ENCODE measurements at places on chromosomes 11 and 22.

GRCh38 chr22:21832291-21833290, 34.9 kb downstream of the MAPK1 start:
- peak; percentile 19 for DNase-seq

GRCh38 chr22:50625131-50625567, 2.8 kb downstream of the ARSA start:
- no peak for DNase-seq

DNA sequence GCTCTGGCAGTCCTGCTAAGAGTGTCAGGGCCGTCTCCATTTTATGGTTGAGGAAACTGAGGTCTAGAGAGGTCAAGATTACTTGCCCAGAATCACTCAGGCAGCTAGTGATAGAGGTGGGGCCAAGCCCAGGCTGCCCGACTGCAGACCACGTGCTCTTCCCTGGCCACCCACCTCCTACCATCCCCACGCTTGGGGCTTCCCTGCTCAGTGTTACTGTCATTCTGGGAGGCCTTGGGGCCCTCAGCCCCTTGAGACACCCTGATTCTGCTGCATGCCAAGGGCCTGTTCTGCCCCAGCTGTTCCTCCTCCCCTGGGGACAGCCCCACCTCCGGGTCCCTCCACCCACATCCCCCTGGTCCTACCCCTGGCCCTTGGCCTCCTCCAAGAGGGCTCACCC, 17.2 kb upstream of the TAB1 start:
- DNase-seq = no peak

DNA sequence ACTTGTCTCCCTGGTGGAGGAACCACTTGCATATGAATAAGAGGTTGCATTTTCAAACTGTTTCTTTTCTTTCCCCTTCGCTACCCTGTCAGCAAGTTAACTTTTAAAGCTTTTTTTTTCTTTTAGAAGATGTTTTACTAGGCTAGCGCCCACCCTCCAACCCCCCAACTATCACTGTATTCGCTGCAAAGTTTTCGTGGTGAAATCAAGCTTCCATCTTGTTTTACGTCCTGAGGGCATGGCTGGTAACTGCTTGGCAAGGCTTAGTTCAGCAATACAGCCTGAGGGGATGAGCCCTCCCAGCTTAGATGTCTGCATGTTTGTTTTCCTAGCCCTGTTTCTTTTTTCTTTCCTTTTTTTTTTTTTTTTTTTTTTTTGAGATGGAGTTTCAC, 1359.3 kb downstream of the LRRC4C start:
- DNase-seq = no peak

DNA sequence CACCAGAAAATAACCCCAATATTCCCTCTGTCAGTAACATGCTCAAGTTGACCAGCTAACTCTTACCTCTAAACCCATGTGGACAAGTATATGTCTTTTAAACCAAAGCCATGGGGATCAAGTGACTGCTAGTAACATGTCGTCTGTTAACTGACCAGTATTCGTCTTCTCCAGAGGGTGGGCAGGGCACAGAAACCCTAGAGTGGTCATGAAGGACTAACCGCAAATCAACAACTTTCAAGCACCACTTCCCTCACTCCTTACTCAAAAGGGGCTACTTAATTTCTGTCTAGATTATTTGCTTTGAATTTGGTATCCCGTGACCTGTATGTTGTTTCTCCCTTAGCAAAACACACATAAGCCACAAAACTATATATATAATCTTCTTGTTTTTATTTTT, 293.2 kb downstream of the SWAP70 start:
- DNase-seq = no peak

- no peak for DNase-seq
Measured at GRCh38 chr11:35138606-35138942, 397 bp upstream of the CD44 start.

GRCh38 chr11:97033178-97033577, 643.4 kb downstream of the JRKL start:
- no peak for DNase-seq

DNA sequence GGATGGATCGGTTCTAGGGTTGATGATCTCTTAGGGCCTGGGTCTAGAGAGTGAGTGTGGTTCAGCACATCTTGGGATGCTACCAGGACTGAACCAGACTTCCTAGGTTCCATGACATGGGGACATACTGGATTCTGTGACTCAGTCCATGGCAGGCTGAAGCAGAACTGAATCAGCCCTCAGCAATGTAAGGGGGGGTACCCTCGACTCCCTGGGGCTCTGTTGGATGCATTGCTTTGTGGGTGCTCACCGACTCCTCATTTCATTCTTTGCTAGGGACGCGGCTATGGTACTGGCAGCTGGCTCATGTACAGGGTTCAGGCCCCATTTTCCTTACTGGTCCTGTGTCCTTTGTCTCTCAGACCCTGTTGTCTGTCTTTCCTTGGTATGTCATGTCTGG, 733 bp upstream of the GRAMD1B start:
- no peak for DNase-seq

DNA sequence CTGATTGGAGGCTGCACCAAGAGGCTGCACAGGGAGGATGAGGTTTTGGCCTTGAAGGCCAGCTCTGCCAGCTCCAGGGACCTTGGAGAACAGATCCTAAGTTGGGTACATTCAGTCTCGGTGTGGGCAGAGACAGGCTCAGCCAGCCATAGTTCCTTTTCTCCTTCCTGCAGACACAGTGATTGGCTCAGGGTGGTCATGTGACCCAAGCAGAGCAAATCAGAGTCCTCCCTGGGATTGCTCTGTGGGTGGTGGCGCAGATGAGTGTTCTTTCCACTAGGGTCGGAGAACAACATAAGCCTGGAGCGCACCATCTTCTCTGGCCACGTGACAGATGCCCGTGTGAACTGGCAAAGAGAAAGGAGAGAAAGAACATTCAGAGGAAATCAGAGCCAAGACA, 47.1 kb upstream of the CCND1 start:
- DNase-seq = no peak

GRCh38 chr22:25494774-25495173, 69.7 kb upstream of the GRK3 start:
- DNase-seq = no peak

GRCh38 chr22:25797498-25798290, 55.7 kb downstream of the MYO18B start:
- DNase-seq = no peak

GRCh38 chr11:129946256-129946655, 50.9 kb upstream of the NFRKB start:
- DNase-seq = no peak

GRCh38 chr11:124717786-124718651, 21.7 kb upstream of the NRGN start:
- DNase-seq = peak; percentile 33

DNA sequence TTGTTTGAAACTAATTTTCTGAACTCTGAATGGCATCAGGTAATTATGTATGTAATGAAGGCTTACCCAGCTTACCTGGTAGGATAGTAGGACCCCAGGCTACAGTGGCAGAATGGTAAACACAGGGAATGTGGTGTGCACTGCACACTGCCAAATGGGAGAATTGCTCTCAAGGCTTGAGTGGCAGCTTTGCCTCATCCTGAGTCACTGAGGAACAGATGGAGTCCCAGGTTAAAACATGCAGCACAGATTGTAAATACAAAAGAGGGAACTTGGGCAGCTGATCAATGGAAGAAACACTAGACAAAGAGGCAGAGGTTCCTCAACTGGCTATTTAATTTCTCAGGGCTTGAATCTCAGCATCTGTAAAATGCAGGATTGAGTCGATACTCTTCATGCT, 24.4 kb downstream of the GPR83 start:
- no peak for DNase-seq

DNA sequence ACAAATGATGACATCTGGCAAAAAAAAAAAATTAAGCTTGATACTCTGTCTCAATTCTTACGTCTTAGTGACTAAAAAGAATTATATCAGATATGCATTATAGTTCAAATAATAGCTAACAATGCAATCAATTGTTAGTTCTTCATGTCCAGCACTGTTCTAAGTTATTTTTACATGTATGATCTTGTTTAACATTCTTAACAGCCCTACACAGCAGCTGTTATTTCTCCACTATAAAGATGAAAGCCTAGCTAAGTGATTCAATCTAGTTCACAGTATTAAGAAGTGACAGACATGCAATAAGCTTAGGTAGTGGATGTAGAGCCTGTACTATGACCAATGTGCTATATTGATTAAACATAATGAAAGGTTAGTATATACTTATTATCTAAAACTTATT, 4.1 kb downstream of the ZNF214 start:
- DNase-seq = no peak
